ENCODE measurements at places on chromosomes 5 and 9.

- no peak for DNase-seq
These were observed 236.1 kb downstream of the CETN3 start for GRCh38 chr5:90173299-90174030.

DNA sequence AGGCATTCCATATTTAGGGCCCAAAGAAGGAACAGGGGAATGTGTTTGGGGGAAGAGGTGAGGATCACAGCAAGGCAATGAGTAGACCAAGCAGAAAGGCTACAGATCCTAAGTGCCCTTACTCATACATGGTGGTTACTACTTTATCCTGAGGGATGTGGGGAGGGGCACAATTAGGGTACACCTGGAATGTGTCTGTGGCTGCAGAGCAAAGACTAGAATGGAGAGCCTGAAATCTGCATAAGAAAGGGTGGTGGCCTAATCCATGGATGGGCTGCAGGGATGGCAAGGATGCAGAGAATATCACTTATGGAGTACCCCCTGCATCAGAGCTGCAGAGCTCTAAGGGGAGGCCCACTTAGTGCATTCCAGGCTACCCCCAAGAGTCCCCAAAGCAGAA, 352.6 kb upstream of the TRPC7 start:
- DNase-seq, result no peak

DNA sequence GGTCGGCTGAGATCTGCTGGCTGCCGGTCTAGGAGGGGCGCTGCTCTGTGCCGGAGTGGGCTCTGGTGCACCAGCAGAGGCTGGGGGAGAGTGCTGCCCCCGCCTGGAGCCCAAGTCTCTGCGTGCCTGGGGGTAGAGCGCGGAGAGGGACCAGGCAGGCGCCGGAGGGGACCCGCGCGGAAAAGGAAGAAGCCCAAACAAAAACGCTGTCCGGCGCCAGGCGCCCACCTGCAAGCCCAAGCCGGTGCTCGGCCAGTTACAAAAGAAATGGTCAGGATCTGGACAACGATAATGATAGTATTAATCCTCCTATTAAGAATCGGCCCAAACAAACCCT, 571 bp upstream of the S1PR3 start:
- no peak for DNase-seq

GRCh38 chr9:37745970-37746369, 7.6 kb upstream of the TRMT10B start:
- no peak for DNase-seq

DNA sequence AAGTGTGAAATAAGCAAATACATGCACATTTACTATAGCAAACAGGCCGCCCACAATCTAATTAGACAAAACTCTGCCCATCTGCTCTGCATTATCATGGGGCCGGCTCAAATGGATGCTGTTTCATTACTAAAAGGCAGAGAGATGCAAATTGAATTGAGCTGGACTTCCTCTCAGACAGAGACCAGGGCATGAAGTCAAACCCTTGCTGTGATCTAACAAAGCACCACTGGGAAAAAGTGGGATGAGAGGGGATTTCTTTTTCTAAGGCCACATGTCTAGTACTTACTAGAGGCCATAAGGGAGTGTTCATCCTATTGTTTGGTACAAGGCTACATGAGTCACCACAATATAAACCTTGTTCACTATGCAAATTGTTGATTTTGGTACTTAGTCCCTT, 614.7 kb downstream of the ISL1 start:
- no peak for DNase-seq

GRCh38 chr9:522658-523057, 308.0 kb downstream of the DOCK8 start:
- DNase-seq, result no peak

GRCh38 chr5:1538276-1538675, 14.5 kb upstream of the LPCAT1 start:
- no peak for DNase-seq

DNA sequence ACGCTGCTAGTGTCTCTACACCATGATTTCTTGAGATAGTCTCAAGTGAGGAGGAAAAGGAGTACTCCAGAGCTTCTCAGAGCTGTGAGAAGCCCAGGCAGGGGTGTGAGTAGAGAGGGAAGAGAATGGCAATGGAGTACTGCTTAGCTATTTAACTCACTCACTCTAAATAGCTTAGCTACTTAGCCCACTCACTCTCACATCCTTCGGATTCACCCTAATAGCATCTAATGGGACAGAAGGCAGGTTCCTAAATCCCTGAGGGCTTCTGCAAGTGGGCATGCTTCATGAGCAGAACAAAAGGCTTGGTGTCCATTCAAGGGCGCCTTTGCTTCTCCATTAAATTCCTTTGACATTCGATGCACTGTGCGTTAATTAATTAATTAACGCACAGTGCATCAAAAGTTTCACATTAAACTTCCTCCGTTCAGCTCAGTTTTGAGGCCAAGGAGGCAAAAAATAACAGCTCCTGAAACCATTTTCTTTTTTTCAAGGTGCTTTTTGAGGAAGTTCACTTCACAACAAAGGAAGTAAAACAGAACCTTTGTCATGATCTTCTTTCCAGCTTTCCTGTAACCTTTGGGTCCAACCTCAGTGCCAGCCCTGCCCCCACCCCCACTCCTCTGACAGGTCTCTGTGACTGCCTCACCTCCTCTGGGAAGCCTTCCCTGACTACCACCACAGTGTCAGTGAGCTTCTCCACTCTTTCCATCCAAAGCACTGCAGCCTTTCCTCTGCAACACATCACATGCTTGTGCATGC, 294.0 kb downstream of the SEC61B start:
- no peak for DNase-seq

DNA sequence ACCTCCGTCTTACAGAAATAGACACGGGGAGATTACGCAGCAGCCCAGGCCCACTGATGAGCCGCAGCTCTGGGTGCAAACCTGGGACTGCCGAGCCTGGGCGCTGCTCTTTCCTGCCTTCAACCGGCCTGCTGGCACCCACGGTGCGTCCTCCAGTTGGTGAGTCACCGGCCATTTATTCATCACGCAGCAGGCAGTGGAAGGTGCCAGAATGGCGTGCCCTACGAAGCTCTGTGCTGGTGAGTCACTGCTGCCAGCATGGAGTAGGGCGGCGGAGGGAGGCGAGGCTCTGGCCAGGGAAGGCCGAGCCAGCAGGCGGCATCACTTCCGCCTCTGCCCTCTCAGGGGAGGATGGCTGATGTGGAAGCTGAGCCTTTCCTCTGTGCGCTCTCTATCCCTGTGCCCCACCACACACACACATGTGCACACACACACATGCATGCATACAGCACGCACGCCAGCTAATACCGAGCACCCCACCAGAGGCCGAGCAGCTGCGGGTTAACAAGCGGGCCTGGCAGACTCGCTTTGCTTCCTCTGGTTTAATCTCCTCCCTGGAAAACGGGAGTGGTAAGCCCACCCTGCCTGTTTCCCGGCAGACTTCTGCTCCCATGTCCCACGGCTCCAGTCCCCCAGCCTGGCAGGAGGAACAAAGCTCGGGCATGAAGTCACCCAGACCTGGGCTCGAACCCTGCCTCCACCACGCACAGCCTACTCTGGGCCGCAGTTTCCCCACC, 39.2 kb downstream of the OLFM1 start:
- DNase-seq, result no peak

DNA sequence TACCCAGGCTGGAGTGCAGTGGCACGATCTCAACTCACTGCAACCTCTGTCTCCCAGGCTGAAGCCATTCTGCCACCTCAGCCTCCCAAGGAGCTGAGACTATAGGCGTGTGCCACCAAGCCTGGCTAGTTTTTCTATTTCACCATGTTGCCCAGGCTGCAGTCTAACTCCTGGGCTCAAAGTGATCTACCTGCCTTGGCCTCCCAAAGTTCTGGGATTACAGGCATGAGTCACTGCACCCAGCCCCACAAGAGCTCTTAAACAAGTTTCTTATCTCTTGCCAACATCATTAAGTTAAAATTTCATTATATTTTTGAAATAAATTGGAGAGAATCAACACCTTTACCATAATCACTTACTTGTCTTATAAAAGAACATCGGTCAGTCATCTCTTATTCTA, 280.3 kb downstream of the ARHGEF28 start:
- DNase-seq, result no peak

GRCh38 chr5:6274846-6275543, 103.4 kb downstream of the MED10 start:
- no peak for DNase-seq

GRCh38 chr9:32873131-32873530, 89.8 kb downstream of the TMEM215 start:
- DNase-seq, result no peak

- no peak for DNase-seq
These were observed 244.1 kb downstream of the MED10 start for GRCh38 chr5:6134281-6134680.

GRCh38 chr9:88197016-88197415, 58.7 kb upstream of the SPATA31C2 start:
- DNase-seq, result no peak

- no peak for DNase-seq
These were observed 1190.1 kb downstream of the CDH12 start for GRCh38 chr5:21663082-21663481.

DNA sequence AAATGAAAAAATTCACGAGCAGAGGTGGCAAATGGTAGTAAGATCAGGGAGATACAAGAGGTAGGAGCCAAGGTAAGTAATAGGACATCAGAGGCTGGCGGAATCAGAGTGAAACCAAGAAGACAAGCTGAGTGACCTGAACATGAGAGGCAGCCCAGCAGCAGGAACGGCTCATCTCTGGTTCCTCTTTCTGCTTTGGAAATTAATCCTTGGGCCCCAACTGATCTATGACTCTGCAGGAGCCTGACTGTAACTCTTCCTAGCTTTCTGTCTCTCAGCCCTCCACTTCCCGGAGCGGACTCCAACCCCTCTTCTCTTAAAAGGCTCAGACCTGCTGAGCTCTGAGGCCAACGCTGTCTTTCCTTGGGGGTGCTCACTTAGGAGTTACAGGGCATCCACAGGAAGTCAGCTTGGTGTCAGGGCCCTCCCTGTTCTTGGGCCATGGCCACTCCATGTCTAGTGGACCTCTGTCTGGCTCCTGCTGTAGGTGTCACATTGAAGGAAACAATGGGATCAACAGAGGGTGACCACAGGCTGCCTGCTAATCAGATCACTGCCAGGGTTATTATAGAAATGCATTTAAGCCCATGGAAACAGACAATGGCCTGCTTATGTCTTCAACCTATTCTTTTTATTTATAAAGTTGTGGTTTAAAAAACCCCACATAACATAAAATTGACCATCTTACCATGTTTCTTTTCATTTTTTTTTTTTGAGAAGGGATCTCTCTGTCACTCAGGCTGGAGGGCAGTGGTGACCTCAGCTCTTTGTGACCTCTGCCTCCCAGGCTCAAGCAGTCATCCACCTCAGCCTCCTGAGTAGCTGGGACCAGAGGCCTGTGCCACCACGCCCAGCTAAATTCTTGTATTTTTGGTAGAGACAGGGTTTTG, 22.5 kb upstream of the SHB start:
- no peak for DNase-seq

DNA sequence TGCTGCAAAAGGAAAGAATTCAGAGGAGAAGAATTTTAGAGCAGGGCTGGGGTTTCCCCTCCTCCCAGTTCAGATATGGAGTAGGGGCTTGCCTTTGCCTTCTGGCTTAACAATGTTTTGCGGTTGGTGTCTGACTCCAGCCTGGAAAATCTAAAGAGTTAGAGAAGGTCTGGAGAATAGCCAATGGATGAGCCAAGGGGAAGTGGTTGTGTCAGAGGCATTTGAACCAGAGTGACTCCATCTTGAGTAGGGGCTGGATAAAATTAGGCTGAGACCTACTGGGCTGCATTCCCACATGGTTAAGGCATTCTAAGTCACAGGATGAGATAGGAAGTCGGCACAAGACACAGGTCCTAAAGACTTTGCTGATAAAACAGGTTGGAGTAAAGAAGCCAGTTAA, 133.7 kb downstream of the DIRAS2 start:
- DNase-seq, result no peak

- DNase-seq, result no peak
These were observed 8.9 kb upstream of the BNC2 start for GRCh38 chr9:16879416-16879815.

DNA sequence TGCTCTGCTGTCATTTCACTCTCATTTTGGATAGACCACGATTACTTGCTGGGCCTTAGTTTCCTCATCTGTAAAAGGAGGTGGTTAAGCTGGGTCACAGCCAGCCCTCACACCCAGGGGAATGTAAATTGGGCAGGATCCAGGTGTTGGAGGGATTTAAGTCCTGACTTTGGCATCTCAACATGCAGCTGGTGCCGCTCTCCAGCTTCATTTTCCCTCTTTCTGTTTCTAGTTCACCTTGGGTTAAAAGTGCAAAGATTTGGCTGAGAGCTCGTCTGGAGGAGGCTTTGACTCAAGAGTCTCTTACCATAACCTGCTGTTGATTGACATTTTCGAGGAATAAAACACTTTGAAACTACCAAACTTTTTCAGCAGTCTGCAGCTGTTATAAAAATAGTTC, 144.3 kb upstream of the DHFR start:
- DNase-seq, result no peak

DNA sequence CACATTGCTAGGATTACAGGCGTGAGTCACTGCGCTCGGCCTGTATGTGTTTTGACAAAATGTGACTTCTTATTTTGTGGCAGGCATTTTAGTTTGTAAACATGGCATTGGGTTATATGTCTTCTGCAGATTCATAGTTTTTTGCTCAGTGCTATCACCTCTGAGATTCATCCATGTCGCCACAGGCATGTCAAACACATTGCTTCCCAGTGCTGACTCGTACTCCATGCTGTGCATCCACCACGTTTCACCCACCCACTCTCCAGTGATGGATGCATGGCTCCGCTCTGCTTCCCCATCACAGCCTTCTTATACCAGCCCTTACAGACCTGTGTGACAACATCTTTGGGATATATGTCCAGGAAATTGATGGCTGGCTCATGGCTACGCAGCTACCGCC, 158.8 kb downstream of the GAS1 start:
- DNase-seq, result no peak

- DNase-seq, result no peak
These were observed 316.6 kb downstream of the TLE1 start for GRCh38 chr9:81372628-81373191.

- no peak for DNase-seq
These were observed 133.4 kb upstream of the GAS1 start for GRCh38 chr9:87080512-87081264.

DNA sequence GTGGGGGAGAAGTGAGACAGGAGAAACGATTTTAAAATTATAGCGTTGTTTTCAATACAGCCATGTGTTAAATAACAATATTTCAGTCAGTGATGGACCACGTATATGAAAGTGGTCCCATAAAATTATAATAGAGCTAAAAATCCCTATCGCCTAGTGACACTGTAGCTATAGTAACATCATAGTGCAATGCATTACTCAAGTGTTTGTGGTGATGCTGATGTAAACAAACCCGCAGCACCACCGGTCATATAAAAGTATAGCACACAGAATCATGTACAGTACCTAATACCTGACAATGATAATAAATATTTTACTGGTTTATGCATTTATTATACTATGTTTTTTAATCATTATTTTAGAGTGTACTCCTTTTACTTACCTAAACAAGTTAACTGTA, 407.4 kb upstream of the SEMA6A start:
- DNase-seq, result no peak
